DND-41 (cell line): ENCODE measurements at places on chromosomes 1 and 21.

DNA sequence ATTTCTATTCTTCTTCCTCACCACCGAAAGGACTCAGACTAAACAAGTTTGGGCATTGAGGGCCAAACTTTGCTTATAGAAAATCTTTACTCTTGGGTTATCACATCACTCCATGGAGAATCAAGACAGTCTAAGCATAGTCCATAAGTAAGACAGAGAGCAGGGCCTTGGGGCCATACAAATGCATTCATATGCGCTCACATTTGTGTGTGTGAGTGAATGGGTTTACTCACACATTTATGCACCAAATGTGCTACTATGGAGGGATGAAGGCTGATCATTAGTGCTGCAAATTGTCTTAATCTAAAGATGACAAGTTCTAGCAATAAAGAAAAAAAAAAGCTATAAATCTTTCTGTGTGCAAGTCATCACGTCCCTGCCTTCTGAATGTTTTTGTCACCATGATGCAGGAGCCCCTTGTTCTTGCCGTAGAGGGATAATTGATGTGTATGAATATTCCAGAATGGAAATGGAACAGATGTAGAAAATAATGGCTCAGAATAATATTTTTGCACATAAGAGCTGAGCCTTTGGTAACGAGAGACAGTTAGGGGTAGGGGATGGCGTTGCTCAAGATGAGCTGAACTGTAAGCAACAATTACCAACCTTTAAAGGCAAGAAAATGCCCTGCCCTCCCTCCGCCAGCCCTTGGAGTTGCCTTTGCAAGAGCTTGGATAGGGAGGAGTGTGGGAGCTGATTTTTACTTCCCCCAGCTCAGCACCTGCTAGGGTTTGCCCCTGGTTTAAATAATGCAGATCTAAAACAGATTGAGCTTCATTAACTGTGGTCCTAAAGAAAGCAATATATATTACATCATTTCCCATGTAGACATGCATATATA, 52.3 kb upstream of the IKBKE start:
- DNase-seq = no peak

GRCh38 chr1:89918127-89918793, 76.7 kb upstream of the ZNF326 start:
- DNase-seq = no peak

- DNase-seq = no peak
Observed at GRCh38 chr1:172778456-172779455, 119.9 kb downstream of the FASLG start.

DNA sequence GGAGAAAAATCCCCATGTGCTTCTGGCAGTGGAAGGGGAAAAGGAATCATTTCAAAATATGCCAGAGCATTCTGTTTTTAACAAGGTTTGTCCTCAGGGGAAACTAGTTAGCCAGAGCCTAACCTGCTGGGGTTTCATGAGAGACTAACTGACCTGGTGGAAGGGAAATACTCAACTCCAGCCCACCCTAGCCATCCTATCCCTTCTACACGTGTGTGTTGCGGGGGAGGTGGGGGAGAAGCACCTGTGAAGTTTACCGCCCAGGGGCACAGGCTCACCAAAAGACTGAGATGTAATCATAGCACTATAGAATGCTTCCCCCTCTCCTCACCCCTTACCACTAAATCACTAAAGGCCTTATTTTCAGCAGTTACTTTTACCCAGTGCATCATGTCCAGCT, 139.5 kb downstream of the GRIK3 start:
- no peak for DNase-seq
